ENCODE measurements at places on chromosomes 4 and X. TPM values are rescaled to one million over a fixed set of nuclear protein-coding genes. Genes with fewer than 3 reads are reported as not detected.

DNA sequence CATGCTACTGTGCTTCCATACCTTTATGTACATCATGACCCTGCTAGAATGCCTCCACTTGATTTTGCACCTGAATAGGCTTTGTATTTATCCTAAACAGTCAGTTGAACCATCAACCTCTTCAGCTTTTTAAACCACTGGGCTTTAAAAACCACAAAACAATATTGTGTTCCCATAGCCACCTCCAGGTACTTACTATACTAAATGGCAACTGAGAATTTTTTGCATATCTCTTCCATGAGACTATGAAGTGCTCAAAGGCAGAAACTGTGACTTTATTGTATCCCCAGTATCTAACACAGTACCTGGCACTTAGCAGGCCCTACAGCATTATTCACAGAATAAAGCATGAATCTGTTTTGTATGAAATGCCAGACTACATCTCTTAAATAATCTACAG is 39.7 kb downstream of the ANAPC10 start:
- no peak for DNase-seq

GRCh38 chr4:87392183-87392582 is 1.2 kb upstream of the HSD17B11 start:
- no peak for DNase-seq

- no peak for DNase-seq
These were observed 49.6 kb downstream of the CASP3 start for GRCh38 chr4:184599492-184600135.

- DNase-seq: peak; percentile 49
These were observed 557.6 kb upstream of the DIPK2B start for GRCh38 chrX:45758319-45758718.

DNA sequence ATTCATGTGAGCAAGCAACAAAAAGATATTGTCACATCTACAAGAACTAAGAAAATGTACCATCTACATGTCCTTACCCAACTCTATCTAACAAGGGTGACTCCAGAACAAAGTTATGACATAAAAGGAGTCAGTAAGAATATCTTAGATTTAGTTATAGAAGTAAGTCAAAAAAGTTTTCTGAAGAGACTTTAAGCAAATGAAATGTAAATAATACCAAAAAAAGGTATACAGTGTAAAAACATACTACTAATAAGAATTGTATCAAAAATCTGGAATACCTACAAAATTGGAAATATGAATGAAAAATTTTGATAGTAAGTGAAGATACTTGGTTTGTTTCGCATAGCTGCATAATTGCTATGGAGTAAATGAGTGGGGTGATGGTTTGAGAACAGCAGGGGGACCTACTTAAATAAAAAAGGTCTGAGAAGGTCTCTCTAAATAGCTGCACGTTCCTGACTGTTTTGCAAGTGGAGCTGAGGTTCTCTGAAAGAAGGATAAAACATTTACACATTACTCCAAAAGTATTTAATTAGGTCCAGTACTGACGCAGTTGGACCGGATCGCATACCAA is 51.0 kb upstream of the ENPP6 start:
- no peak for DNase-seq

DNA sequence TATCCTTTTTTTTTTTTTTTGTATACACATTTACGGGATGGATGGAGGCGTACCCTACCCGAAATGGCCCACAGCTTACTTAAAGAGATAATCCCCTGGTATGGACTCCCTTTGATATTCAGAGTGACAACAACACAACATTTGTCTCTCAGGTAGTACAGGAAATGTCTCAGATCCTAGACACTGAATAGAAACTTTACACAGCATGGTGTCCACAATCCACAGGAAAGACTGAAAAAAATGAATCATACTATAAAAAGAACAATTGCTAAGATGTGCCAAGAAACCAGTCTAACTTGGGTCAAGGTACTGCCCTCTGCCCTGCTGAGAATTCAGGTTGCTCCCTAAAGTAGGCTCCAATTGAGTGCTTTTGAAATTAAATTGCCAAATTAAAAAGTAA is 100.8 kb upstream of the LANCL3 start:
- DNase-seq: no peak

- no peak for DNase-seq
These were observed 3.4 kb downstream of the OGT start for GRCh38 chrX:71536285-71536684.

- no peak for DNase-seq
These were observed 484.2 kb downstream of the BCOR start for GRCh38 chrX:39613482-39613995.

DNA sequence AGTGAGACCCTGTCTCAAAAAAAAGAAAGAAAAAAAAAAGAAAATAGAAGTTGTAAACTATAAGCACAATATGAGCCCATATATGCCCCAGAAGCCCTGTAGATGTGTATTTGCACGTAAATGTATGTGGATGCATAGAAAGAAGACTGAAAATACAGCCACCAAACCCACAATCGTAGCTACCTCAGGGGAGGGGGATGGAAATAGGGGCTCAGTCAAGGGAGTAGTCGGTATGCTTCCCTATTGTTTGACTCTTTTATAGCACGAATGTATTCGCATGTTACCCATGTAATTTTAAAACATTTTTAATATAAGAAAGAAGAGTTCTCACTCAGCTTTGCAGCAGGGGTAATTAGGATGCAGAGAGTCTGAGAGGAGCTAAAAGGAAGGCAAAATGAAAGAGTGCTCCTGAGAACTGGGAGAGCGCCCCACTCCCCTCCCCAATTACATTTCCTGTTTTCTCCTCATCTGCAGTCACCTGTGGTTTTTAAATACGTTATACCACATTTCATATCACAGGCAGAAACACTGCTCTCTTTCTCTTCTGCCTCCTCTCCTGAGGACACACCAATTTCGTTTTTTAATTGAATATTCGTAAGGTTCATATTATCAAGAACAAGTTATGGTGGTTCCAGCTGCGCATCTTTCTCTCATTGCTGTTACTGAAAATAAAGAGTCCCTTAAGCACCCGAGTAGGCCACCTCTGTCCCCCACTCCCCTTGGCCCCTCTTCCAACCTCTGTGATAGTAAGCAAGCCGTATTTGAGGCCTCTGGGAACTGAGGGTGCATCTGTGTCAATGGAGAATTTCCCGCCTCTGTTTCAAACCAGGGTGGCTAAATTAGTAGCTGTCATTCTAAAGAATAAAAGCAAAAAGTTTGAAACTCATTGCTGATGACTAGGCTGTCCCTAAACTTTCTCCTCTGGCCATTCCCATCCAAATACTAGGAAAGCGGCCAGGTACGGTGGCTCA is 10.7 kb downstream of the SEPTIN6 start:
- DNase-seq: no peak

- DNase-seq: no peak
These were observed 80.8 kb downstream of the ANKRD50 start for GRCh38 chr4:124631760-124632159.

DNA sequence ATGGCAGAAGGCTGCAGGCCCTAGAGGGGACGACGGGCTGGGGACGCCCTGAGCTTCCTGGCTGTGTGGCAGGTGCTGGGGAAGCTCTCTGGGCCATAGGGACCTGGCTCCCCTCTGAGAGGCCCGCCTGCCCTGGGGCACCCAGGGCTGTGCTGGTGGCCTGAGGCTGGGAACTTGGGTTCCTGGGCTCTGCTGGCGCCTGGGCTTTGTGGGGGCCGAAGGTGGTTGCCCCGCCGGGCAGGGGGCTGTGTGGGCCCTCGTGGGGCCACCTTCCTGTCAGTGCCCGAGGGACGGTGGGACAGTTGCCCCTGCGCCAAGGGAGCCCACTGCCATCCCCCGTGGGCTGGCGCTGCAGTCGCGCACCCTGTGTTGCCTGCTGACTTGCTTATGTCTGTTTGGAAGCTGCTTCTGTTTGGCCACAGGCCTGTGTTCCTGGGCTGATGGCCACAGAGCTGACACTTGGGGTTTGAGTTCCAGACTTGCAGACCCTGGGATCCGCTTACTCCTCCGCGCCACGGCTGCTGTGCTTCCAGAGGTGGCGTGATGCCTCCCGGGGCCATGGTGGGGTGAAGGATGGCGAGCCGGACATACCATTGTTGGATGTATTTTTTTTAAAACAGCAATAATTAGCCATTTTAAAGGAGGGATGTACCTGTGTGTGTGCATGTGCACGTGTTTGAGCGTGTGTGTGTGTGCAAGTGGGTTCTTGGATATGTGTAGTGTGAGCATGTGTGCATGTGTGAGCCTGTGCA is 8.5 kb downstream of the NAT8L start:
- peak; percentile 68 for DNase-seq

- DNase-seq: no peak
These were observed 1.2 kb upstream of the MID1IP1 start for GRCh38 chrX:38799995-38800580.

- DNase-seq: no peak
These were observed 38.6 kb upstream of the AMELX start for GRCh38 chrX:11254417-11255109.

DNA sequence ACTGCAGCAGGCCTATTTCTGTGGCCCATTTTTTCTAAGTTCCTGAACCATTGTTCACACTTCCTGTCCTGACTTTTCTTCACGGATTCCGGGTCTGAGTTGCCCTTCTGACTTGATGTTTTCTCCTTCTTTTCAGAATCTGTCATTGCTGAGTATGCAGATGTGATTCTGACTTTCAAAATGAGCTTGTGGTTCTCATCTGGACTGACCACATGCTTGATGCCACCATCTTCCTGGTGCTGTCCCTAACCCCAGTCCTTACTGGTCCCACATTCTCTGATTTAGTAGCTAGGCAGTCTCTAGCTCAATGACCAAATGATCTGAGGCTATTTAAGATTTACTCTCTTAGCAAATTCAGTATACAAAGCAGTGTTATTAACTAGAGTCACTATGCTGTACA is 822.3 kb upstream of the TENM3 start:
- no peak for DNase-seq

DNA sequence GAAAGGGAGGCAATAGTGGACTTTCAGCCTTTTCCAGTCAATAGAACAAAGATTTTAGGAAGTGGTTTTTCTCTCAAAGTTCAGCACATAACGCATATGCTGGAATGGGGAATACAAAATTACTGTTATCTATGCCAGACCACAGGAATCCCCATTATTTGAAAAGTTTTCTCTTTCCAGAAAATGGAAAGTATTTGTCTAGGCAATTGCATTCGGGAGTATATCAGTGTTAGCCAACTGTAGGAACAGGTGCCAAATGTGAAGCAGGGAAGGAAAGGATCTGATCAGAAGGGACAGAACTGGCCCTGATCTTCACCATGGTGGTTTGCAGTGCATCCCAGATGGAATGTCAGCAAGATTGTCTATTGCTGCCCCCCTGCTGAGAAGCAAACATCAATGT is 213.6 kb downstream of the CPE start:
- DNase-seq: no peak

DNA sequence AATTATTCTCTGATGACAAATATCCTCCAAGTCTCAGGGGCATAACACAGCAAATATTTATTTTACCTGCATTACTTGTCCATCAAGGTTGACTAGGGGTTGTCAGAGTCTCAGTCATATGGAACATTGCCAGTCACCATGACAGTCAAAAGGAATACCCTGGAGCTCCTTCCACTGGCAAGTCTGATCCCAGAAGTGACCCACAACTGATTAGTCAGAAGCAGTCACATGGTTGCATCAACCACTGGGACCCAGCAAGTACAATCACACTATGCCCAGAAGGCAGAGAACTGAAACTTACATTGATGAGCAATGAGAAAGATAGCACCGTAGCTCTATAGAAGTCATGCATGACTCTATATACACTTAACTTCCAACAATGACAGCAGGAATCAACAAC is 41.9 kb upstream of the SOD3 start:
- DNase-seq: no peak

GRCh38 chr4:99126376-99126775 is 17.7 kb downstream of the ADH4 start:
- DNase-seq: no peak

DNA sequence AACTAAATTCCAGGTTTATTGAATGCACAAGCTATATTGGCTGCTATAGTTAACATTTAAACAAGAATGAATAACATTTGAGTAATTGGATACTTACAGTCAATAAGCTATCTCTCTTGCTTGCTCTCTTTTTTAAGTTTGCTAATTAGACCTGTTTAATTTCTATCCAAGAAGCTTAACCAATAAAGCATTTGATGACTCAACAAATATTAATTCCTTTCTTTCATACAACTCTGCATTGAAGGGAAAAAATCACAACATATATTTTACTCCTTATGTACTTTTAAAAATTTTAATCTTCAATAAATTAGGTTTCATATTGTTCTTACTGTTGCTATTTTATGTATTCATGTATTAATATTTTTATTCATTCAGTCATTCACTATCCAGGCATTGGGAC is 1552.6 kb upstream of the ADGRL3 start:
- no peak for DNase-seq

DNA sequence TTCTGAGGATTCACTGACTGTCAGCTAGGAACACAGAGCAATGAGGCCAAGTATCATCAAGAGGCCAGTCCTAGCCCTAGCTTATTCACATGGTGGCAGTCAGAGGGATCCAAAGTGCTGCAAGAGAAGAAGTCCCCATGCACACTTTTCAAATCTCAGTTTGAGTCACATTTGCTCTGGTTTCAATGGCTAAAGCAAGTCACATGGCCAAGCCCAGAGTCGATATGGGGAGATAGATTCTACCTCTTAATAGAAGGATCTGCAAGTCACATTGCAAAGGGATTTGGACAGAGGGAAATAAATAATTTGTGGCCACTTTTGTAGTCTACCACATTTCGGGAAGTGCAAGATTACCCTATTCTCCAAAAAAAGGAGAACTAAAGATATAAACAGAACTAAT is 3.7 kb upstream of the LCORL start:
- no peak for DNase-seq

DNA sequence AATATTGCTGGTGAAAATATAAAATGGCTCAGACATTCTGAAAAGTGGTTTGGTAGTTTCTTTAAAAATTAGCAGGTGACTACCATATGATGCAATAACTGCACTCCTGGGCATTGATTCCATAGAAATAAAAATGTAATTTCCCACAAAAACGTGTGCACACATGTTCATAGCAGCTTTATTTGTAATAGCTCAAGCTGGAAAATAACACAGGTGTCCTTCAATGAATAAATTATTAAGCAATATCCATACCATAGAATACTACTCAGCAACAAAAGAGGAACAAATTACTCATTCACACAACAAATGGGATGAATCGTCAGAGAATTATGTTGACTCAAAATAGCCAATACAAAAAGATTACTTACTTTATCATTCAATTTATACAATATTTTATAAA is 893.7 kb upstream of the SLIT2 start:
- DNase-seq: no peak

- DNase-seq: no peak
These were observed 191.8 kb downstream of the SHROOM3 start for GRCh38 chr4:76626686-76627465.

GRCh38 chrX:151176231-151176750 is at the start of gene GPR50:
TSS of gene GPR50 (plus strand) at chrX:151176584. CDS start at chrX:151176722, 138 bp downstream.
- DNase-seq: no peak

- DNase-seq: no peak
These were observed 13.5 kb upstream of the GBA3 start for GRCh38 chr4:22678940-22679854.

GRCh38 chrX:110614596-110614995 is 181.0 kb downstream of the CHRDL1 start:
- DNase-seq: no peak

The CSN1S1 gene
- total RNA-seq: 2.1 TPM

The HERC3 gene
- total RNA-seq: 34.4 TPM

The GAGE12H gene
- total RNA-seq: not detected

The CT83 gene
- total RNA-seq: not detected

The VCX3B gene
- not detected for total RNA-seq

The GAB3 gene
- 5.2 TPM for total RNA-seq

The C1QTNF7 gene
- 12.5 TPM for total RNA-seq

The NXF2 gene
- not detected for total RNA-seq

The MAGEC1 gene
- total RNA-seq: not detected

The ANK2 gene
- total RNA-seq: 117 TPM

The MEPE gene
- total RNA-seq: not detected

The PLRG1 gene
- 59.0 TPM for total RNA-seq

The CT45A10 gene
- not detected for total RNA-seq

The NDST3 gene
- total RNA-seq: not detected

The CXorf38 gene
- total RNA-seq: 11.1 TPM

The FBXW7 gene
- 56.3 TPM for total RNA-seq

All from aorta (tissue), 5 donors.